CD4-positive, alpha-beta memory T cell (primary cell): ENCODE measurements at places on chromosomes 12 and 14.

DNA sequence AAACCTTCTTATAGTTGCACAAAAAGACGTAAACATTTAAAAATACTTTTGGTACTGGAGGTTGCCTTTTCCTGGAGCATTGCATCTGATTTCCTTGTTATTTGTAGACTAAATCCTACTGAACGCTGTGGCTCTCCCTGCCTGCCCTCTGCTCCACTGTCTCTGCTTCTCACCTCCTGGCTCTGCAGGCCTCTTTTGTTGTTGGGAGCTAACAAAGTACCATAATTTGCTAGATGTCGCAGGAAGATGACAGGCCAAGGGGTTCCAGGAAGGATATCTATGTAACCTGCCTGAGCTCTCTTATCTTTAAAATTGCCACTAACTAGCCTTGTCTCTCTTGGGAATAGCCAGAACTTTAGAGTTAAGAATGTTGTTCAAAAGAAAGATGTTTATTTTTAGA, 21.4 kb downstream of the SYNE2 start:
- DNase-seq, result no peak

DNA sequence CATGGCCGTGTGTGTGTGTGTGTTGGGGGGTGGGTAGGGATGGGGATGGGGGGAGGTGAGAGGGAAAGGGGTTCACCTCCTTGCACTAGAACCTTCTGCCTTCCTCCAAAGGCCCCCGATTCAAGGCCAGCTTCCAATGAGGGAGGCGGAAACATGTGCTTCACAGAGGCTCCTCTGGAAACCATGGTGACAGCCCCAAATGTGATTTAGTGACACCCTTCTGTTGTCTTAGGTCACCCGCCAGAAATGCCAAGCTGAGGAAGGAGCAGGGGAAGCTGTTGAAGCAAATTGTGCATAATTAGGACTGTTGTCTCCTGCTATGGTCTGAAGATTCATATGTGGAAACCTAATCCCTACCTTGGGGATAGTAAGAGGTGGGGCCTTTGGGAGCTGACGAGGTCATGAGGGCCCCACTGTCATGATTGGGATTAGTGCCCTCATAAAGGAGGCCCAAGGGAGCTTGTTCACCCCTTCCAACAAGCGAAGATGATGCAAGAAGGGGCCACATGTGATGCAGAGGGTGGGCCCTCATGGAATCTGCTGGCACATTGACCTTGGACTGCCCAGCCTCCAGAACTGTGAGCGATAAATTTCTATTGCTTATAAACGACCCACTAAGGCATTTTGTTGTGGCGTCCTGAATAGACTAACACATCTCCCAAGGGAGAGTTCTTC, 95.2 kb downstream of the AACS start:
- no peak for DNase-seq

- no peak for DNase-seq
Measured at GRCh38 chr12:105920161-105920684, 218.5 kb downstream of the NUAK1 start.

DNA sequence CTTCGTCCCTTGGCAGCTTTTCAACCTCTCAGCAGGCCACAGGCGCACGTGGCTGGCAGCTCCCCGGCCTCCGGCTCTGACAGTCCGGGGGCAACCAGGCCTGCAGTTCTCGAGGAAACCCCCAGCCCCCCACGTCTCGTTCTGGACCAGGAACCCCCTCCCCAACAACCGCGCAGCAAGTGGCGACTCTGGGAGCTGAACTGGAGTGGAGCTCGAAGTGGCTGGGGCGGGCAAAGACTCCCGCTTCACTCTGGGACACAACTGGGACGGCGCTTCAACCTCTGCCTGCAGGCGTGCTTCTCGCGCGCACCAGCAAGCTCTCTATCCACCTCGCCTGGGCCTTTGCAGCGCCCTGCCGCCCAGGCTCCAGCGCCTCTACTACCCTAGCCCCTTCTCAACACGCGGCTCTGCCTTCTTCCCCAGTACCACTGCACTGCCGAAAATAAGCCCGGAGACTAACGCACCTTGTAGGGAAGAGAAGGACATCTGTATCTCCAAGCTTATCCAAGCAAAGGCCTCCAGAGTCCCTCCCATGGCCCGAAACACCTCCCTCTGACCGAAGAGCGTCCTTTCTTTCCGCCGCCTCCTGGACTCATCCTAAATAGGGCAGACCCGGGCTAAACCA, 2.4 kb upstream of the NKX2-1 start:
- DNase-seq, result no peak

DNA sequence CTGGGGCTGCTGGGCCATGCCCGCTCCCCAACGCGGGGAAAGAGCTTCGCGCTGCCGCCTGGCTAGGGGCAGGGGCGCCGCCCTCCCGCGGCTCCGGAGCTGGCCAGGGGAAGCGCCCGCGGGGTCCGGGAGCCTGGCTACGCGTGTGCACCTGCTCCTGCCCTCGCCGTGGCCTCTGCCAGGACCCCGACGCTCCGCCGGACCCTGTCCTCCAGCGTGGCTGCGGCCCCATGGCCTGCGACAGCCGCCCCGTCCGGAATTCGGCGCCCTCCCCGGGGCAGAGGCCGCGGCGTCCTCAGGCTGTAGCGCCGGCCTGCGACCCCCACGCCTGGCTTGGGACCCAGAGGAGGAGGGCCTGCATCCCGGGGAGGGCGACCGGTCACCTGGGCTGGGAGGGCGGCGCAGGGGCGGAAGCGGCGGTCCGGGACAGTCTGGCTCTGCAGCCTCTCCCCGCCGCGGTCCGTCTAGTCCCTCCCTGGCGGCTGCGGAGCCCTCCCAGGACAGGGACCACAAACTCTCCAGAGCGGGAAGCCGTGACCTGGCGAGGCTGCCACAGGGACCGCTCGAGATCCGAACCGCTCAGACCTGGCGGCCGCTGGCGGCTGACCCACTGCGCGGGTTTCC, 85.6 kb downstream of the ALG10 start:
- no peak for DNase-seq

GRCh38 chr12:113766879-113767878, 198.9 kb downstream of the RBM19 start:
- no peak for DNase-seq

DNA sequence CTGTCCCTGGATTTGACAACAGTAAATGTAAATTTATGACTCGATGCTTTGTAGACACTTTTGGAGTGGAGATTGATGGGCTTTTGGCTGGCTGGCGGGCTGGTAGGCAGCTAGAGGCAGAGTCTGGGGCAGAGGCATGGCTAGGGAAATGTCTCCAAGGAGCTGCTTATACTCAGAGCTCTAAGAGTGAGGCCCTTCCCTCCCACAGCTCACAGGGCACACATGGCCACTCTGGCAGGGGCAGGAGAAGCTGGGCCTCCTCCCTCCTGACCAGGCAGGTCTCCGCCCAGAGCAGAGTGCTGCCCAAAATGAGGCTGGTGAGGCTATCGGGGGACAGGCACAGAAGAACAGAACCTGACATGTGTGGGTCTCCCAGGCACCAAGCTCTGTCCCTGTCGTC, 67.5 kb downstream of the GALNT16 start:
- no peak for DNase-seq

GRCh38 chr14:71355324-71356201, 448.3 kb downstream of the PCNX1 start:
- no peak for DNase-seq

- no peak for DNase-seq
Measured at GRCh38 chr12:105569886-105570285, 239.4 kb downstream of the C12orf75 start.

GRCh38 chr12:10098791-10099190, at the start of gene CLEC1A:
CLEC1A (minus strand) TSS chr12:10098985; CDS start chr12:10098922, 63 bp downstream.
- DNase-seq, result no peak

GRCh38 chr12:64385468-64385867, 5.1 kb downstream of the C12orf56 start:
- DNase-seq, result no peak

- DNase-seq, result no peak
Measured at GRCh38 chr14:92489394-92490238, 24.0 kb upstream of the RIN3 start.

- DNase-seq, result no peak
Measured at GRCh38 chr14:20755037-20755436, 9.3 kb downstream of the EDDM3A start.

GRCh38 chr14:73738518-73739173, 24.5 kb upstream of the PNMA1 start:
- DNase-seq, result no peak

DNA sequence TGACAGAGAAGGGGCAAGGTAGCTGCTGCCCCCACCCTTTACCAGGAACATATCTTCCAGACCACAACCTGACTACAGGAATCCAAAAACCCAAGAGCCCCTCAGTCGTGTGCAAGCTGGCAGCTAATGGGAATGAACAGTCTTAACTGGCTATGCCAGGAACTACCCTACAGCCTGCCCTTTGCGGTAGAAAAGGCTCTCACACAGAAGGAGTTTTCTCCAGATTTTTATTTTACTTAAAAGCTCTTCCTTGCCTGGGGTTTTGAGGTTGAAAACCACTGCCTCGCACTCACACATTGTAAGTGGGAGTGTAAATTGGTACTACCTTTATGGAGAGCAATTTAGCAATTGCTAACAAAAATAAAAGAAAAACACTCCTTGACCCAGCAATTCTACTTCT, 28.3 kb downstream of the PITPNM2 start:
- DNase-seq, result no peak

- DNase-seq, result no peak
Measured at GRCh38 chr12:90510948-90511347, 444.0 kb downstream of the CCER1 start.

DNA sequence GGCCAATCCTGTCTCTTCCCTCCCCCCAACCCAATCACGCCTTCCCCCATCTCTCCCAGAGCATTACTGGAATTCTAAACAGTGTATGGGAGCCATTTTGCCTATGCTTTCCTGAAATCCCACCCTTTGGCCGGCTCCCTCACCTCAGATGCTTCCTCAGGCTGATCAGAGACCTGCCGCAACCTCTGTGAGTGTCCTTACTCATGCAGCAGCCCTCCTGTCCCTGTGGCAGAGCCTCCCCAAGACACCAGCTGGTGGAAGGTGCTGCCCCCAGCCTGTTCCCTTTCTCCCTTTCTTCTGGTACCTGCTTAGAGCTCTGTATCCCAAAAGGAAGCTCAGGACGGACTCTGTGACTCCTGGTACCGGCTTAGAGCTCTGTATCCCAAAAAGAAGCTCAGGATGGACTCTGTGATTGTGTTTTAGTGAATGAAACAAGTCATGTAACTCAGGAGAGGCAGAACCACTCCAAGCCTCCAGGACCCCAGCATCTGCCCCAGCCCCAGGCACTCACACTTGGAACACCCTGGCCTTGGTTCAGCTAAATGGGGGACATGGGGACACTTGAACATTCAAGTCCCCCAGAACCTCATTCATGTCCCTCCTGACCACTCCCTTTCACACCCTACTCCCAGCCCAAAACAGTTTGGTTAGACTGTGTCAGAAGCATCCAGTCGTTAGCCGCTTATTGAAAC, 29.3 kb upstream of the RIN3 start:
- no peak for DNase-seq
